ENCODE measurements at places on chromosomes 5 and 9.

DNA sequence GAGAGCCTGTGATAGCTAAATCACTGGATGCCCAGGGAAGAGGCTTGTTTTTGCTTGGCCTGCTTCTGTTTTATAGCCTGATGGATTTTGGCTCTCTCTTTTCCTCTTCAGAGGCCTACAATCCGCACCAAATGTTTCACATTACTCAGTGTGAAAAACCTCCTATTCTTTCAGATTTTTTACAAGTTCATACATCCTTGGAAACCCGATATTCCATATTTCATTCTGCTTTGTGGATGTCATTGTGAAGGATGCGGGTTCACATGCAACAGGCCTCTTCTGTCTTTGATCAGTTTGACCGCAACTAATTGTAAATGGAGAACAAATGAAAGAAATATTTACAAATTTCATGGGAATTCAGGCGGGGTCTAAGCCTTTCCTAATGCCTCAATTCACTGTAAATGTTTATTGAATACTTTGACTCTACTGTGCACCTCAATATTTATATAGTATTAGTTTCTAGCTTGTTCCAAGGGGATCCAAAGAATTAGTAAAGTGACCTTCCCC is 269.9 kb downstream of the DMRT2 start:
- DNase-seq = no peak

DNA sequence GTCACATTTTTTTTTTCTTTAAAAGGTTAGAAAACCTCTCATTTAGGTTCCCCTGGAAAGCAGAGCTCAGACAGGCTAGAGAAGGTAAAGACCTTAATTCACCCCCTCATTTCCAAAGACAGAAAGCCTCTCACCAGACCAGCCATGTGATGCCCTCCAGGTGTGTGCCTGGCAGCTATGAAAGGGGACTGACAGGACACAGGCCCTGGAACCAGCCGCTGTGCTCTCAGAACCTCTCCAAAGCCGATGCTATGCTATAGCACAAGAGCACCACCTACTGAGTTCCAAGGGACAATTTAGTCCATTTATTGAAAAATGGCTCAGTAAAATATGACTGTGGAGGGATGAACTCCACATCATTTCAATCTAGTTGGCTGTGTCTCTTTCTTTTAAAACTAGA is 48.8 kb downstream of the FANCC start:
- no peak for DNase-seq

GRCh38 chr9:87854580-87854955 is 28.1 kb upstream of the SPATA31E1 start:
- no peak for DNase-seq

DNA sequence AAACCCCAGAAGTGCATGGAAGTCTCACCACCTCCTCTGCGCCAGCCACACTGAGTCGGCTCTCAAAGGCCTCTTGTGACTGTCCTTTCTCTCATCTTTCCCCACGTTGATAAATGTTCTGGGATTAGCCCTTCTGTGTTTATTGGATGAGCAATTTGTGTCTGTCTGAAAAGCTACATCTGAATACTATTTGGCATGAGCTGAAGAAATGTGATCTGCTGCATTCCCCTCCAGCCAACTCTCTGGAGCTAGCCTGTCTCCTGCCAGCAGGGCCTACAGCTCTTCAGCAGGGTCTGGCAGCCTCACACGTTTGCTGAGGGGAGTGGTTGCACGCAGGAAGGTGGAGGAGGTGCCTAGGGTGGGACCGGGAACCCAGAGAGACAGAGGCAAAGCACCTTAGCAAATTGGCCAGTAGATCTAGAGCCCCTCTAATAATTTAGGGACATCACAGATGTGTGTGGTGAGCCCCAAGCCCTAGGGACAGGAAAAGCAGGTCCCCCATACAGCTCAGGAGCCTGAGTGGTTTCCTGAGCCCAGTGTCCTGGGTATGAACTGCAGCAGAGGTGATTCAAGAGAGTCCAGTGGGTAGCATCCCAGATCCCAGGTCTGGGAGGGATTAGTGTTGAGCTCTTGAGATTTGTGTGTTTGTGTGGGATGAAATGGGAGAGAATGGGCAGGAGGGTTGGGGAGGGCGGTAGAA is 20.5 kb upstream of the B4GALT1 start:
- DNase-seq = no peak

DNA sequence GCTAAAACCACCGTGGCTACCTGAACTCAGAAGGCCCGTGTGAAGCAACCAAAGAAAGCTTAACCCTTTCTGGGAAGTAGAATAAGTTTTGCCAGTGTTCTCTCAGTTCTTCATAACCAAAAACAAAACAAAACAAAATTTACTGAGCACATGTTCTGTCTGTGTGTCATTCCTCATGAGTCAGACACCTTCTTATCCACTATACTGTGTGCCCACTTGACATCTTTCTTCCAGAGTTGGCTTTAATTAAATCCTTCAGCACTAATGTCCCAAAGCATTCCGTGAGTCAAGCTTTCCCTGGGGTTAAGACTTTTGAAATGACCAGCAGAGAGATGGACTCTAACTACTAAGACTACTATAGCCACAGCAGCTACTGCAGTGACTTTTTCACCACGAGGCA is 61.3 kb downstream of the GLIS3 start:
- DNase-seq = no peak

DNA sequence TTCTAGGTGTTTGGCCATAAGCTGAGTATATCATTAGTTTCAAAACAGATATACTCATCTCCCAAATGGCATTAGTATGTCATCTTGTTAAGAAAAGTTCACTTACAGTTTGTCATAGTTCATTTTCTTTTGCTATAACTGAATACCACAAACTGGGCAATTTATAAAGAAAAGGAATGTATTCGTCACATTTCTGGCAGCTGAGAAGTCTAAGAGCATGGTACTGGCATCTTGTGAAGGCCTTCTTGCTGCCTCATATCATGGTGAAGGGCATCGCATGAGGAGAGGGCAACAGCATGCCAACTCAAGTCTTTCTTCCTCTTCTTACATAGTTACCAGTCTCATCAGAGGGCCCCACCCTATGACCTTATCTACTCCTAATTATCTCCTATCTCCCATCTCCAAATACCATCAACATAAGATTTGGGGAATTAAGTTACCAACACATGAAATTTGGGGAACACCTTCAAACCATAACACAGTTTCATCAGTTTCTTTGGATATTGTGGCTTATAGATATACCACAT is 20.4 kb upstream of the ITGA1 start:
- DNase-seq = no peak

GRCh38 chr5:53219610-53220009 is 110.1 kb upstream of the MOCS2 start:
- DNase-seq = no peak

GRCh38 chr5:57094753-57095683 is 78.8 kb upstream of the GPBP1 start:
- no peak for DNase-seq

DNA sequence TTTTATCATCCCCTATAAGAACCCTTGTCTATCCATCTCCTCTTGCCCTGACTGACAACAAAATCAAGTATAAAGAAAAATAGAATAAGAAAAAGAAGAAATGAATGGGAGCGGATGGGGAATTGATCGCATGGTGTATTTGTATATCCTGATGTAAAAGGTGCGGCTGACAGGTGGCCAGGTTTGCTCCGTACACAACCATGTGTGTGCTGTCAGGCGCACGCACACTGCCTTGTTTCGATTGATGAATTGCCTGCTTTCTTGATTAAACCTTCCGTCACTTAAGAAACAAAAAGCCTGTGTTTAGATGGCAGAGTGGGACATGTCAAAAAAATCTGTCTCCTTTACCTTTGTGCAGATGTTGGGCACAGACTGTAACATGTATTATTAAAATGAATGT is 102.6 kb downstream of the MVB12B start:
- no peak for DNase-seq

Measured in stimulated activated CD8-positive, alpha-beta memory T cell treated with anti-CD3 and anti-CD28 coated beads, Interleukin-7, amount 100 ng/mL, for 1 hour (primary cell).